ENCODE measurements at places on chromosomes 6 and 20.

DNA sequence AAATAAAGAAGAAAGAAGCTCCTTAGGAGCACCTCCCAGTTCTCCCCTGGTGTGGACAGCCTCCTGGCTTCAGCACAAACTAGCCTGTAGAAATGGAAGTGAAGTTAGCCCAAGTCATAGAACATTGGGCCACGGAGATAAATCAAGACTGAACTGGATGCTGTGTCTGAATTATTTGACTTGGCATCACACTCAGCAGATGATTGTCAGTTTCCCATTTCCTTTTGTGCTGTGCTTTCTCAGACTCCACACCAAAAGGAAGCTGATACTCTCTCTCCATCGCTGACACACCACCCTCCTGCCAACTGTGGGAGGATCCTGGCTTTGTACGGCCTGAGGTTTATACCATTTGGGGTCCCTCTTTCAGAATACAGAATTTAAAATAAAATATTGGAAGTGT lies 209.8 kb downstream of the TFAP2A start:
- DNase-seq = no peak

DNA sequence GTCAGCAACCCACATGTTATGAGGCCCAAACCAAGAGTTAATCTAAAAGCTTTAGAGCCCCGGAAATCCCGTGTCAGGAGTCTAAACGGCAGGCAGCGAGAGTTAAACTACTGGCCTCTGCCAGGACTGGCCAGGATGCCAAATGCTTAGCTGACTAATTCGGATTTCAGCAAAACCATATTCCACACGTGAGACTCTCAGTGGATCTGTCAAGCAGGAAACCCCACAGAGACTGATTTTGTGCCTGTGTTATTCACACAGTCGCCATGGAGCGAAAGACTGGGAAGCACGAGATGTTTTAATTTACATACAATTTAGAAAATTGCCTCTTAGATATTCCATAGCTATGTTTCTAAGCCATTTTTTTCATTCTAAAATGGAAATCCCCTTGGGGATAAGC lies 152.9 kb downstream of the RNASET2 start:
- DNase-seq = no peak

GRCh38 chr6:15160812-15161211 lies 85.1 kb upstream of the JARID2 start:
- no peak for DNase-seq

GRCh38 chr20:10516529-10516928 lies 81.4 kb downstream of the SLX4IP start:
- DNase-seq = no peak

DNA sequence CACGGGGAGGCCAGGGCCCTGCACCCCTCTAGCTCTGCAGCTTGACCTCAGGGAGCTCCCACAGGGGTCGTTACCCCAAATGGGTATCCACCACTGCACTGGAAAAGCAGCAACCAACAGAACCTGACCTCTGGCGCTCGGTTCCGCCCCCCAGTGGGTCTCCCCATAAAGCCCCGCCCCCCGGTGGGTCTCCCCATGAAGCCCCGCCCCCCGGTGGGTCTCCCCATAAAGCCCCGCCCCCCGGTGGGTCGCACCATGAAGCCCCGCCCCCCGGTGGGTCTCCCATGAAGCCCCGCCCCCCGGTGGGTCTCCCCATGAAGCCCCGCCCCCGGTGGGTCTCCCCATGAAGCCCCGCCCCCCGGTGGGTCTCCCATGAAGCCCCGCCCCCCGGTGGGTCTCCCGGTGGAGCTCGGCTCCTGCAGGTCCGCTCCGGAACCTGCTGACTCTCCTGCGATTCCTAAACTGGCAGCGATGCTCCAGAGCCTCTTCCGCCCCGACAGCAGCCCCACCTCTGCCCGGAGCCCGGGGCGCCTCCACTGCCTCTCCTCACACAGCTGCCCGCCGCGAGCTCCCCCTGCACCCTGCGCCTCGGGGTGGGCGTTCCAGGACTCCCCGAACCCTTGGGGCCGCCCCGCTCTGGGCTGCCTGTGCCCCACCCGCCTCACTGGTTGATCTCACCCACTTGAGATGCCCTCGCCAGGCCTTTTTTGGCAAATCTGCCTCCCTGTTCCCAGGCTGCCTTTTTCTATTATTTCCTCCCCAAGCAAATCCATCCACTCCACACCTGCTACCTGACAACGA lies 12.1 kb downstream of the SLC2A4RG start:
- DNase-seq = no peak

DNA sequence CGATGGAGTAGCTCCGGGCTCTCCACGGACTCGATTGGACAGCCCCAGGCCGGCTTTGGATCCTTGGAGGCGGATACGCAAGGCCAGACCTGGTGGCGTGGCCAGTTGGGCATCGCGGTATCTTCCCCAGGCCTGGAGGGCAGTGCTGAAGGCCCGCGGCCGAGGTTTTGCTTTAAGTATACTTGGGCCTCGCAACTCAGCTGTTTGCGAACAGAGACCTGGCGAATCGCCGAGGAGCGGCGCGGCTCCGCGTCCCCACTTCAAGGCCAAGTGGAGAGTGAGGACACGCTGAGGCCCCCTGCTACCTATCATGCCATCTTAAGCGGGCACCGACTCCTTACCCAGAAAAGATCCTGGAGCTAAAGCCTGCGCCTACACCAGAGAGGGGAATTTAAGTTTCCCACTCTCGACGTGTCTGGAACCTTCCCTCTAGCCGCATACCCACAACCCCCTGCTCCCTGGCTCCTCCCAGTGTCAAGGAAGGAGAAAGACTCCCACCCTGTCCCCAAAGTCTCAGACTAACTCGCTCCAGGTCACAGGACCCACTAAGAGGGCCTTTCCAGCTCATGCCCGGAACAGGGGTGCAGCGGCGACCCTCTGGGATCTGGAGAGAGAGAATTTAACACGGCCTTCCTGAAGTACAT lies 4.1 kb downstream of the LINC00237 start:
- no peak for DNase-seq

GRCh38 chr6:33428966-33429749 lies 9.3 kb downstream of the SYNGAP1 start:
- DNase-seq = no peak

DNA sequence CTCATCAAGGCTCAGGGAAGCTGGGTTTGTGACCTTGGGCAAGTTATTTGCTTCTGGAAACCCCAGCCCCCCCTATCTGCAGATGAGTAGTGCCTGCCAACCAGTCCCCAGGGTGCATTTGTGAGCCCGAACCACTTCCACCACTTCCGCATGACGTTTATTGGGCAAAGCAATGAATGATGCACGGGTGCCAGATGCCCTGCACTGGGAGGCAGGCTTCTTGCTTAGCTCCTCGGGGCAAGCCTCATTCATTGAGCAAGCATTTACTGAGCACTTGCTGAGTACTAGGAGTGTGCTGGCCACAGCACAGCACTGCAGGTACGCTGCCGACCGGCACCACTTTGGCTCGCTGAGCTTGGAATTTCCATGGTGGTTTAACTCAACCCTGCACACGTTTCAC lies 60.2 kb downstream of the GNAS-AS1 start:
- no peak for DNase-seq

- no peak for DNase-seq
Measured at GRCh38 chr20:63291811-63292210, 1.2 kb upstream of the COL20A1 start.

- DNase-seq = no peak
Measured at GRCh38 chr20:2602746-2603145, 49.7 kb upstream of the NOP56 start.

DNA sequence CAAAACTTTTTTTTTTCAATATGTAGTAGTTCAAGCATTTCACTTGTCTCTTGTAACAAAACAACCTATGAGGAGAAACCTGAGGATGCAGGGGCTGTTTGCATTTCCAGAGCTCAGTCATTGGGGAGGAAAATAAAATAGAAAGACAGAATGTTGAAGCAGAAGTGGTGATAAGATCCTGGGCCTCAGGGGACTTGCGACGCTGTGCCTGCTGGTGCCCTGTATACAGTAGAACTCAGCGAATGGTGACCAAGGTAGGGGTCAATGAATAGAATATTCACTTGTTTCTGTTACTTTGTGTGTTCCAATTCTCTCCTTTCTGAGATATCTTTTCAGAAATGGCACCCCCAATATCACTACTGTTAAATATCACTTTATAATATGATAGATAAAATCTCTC lies 271.6 kb downstream of the FARS2 start:
- no peak for DNase-seq

DNA sequence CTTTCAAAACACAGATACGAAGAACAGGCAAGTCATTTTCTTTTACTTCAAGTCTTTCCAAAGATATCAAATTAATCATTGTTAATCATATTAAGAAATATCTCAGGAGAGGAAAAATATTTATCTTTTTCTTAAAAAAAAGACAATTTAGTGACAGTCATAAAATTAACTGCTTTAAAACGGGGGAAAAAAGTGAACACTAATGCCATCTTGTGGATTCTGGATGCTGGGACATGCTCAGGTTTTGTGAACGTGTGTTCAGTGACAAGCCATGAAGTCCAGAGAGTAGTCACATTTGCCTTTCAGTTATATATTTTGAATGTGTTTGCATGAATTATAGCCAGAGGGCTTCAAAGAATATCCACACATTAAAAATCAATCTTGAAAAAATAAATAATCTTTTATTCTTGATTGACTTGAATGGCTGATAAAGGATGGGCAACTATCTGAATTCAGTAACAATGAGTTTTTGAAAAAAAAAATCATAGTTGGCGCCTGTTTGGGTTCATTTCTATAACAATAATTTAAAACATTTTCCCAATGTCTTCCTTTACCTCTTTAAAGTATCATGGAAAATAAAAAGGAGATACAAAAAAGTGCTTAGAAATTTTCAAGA lies 74.7 kb upstream of the NOX3 start:
- DNase-seq = no peak

- no peak for DNase-seq
Measured at GRCh38 chr6:78132671-78133410, 480.0 kb downstream of the MEI4 start.

DNA sequence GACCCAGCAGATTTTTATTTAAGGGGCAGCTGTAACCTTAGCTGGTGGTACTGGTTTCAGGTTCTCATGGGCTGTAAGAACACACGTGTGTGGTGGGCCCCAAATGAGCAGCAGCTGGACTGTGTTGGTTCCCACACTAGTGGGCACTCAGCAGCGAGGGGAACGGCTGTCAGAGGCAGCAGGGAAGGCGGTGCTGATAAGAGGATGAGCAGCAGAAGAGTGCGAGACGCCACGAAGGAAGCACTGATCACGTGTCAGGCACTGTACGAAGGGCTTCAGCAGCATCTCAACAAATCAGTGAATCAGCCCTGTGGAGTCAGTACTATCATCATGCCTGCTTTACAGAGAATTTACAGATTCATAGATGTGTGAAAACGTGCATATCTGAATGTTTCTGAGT lies 41.0 kb upstream of the EMILIN3 start:
- no peak for DNase-seq

GRCh38 chr6:119757467-119757866 lies 407.9 kb upstream of the MAN1A1 start:
- DNase-seq = no peak

GRCh38 chr6:34514593-34515472 lies 41.3 kb downstream of the SPDEF start:
- DNase-seq = no peak

GRCh38 chr6:89081129-89081422 lies 525 bp downstream of the PNRC1 start:
- no peak for DNase-seq

DNA sequence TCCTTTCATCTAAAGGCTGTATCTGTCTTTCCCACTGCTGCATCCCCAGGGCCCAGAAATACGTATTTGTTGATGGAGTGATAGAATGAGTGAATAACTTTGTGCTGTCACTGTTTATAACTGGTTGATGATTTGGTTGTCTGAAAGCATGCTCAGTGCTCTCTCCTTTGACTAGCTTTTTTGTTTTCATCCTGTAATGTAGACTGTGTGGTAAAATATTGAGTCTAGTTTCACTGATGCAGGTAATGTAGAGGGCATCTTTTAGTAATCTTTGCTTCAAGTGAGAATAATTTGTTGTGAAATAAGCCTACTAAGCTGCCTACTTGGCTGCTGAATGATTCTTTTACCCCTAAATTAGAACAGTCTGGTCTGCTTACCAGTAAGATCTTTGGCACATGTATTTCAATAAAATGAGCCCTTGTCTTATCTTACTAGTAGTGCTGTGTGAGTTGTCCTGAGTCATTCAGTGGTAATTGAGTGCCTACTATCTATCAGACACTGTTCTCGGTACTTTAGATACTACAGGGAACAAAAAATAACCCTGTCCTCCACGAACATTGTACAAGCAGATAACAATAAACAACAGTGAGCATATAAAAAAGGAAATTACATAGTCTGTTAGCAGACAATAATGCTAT lies 39.9 kb downstream of the MAPK14 start:
- no peak for DNase-seq

GRCh38 chr20:63310265-63310991 lies 17.4 kb downstream of the COL20A1 start:
- no peak for DNase-seq

GRCh38 chr6:164547076-164547475 lies 762.3 kb downstream of the C6orf118 start:
- DNase-seq = no peak

- no peak for DNase-seq
Measured at GRCh38 chr20:49890471-49891361, 24.6 kb downstream of the SPATA2 start.

GRCh38 chr20:35597186-35597585 lies 18.4 kb upstream of the SPAG4 start:
- no peak for DNase-seq

- DNase-seq = no peak
Measured at GRCh38 chr6:1187293-1188131, 124.4 kb upstream of the FOXQ1 start.

DNA sequence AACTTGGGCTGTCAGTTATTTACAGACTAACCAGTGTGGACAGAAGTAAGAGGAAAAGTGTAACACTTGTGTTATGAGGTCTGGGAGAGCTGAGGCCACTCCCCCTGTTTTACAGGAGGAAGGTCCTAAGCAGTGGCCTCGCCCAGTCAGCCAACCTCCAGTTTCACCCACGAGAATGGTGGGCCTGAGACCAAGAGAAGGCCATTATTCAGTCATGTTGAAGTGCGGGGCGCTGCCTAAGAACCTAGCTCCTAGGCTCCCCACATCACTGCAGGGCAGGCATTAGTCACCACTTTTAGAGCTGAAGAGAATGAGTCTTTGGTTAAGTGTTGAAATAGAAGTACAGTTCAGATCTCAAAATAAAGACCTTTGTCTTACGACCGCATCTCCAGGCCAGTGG lies 27.9 kb downstream of the CDYL start:
- no peak for DNase-seq

DNA sequence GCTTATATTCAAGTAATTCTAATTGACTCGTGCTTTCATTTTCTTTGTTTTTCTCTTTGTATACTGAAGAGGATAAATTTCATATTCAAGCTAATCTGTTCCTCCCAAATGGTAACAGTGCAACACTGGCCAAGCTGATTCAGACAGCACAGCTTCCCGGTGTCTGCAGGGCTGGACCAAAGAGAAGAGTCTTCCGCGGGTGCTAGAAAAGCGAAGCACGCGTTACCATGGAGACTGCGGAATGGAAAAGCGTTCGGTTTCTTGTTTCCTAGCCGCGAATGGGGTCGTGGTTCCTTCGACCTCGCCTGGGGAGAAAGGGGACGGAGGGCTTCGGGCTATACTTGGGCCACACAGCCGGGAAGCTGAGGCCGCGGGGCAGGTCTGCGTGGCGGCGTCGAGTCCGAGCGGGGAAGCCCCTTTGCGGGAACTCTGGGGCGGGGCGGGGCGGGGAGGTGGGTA lies 6.2 kb upstream of the ZNF311 start:
- peak; percentile 68 for DNase-seq

- no peak for DNase-seq
Measured at GRCh38 chr20:38725931-38726803, 1.9 kb downstream of the SLC32A1 start.
